ENCODE measurements at places on chromosomes 12 and 14.

DNA sequence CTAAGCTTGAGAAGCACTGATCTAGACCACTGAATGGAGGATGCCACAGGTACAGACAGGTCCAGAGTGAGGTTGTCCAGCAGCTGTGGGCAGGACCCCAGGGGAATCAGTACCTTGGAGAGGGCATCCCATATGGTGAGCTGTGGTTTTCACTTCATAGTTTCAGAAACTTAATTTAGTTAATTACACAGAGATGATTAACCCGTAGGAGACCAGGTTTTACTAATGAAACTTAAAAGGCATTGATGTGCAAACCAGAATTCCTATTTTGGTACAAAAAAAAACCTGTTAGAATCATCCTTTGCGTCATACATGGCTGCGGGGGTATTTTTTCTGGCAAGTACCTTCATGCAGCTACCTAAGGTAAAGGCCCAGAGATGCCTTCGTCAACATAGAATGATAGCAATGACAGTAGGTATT, 159.3 kb downstream of the DACT1 start:
- no peak for DNase-seq

GRCh38 chr12:11763760-11764520, 114.5 kb downstream of the ETV6 start:
- no peak for DNase-seq

DNA sequence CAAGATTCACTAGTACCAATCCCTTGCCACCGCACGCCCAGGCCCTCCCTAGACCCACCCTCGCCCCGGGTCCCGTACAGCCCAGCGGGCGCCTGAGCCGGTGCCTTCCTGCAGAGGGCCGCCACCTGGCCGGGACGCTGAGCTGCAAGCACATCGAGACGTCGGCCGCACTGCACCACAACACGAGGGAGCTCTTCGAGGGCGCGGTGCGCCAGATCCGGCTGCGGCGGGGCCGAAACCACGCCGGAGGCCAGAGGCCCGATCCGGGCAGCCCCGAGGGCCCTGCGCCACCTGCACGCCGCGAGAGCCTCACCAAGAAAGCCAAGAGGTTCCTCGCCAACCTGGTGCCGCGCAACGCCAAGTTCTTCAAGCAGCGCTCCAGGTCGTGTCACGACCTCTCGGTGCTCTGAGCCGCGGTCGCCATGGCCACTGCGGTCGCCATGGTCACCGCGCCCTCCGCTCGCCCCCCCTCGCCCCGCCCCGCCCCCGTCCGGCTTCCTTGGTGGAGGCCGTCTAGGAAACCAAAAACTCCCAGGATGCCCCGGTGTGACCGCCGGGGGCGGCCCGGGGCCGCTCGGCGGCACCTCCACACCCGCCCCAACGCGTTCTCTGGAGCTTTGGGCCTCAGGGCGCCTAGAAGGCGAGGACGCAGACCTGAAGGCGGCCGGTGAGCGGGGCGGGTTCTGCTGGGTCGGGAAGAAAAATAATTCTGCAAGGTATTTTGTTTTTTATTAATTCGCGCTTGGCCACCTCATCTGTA, 3.7 kb downstream of the REM2 start:
- DNase-seq = peak; percentile 81

- no peak for DNase-seq
Observed at GRCh38 chr12:102953221-102953620, 4.3 kb upstream of the ASCL1 start.

GRCh38 chr14:68216957-68217356, 397.4 kb downstream of the RAD51B start:
- no peak for DNase-seq

DNA sequence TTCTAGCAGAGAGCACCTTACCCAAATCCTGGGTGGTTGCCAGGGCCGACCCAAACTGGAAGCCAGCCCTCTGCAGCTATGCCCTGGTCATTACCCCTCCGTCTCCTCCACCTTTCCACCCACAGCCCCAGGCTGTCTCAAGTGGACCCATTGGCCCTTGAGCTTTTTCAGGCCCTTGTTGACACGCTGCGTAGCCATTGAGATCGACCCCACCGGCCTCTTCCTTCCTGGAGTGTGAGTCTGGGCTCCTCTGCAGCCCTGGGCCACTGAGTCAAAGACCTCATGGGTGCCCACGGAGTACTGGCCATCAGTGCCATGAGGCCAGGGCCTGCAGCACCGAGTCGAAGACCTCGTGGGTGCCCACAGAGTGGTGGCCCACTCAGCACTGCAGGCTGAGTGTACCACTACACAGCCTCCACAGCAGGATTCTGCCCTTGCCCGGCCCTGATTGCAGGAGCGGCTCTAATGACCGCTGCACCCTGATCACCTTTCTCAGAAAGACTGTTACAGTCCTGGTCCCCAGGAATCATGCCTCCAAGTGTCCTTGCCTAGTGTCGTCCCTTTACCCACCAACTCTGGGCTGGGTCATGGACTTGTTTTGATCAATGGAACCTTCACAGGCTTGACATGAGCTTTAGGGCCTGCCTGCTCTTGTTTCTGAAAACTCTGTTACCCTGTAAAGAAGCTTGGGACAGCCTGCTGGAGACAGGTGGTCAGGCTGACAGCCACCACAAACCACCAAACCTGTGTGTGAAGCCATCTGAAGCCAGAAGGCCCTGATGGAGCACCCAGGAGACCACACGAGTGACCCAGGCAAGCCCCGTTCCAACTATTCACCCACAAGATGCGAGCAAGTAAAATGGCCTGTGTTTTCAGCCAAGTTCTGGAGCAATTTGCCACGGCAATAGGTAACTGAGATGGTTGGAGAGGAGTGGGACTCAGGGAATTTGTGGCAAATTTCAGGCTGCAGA, 39.6 kb upstream of the TRAF3 start:
- no peak for DNase-seq

- no peak for DNase-seq
Observed at GRCh38 chr12:101238800-101239329, 28.8 kb upstream of the SLC5A8 start.

GRCh38 chr12:121523741-121524140, 57.1 kb downstream of the KDM2B start:
- DNase-seq = no peak

DNA sequence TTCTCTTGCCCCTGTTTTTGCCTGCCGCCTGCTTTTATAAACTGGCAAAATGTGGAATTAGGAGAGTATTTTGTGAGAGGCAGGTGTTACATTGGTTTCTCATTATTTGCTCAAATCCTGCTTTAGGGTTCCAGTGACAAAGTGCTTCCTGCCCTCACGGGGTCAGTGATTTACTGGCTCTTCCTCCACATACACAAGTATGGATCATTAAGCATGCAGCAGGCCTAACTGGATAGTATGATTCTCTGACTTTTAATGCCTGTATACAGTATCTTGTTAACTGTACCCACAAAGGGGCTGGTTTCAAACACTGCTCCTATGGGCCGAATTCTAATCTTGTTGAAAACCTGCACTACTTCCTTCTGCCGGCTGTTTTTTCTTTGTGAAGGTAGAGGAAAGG, 63.2 kb downstream of the PTCSC3 start:
- no peak for DNase-seq

DNA sequence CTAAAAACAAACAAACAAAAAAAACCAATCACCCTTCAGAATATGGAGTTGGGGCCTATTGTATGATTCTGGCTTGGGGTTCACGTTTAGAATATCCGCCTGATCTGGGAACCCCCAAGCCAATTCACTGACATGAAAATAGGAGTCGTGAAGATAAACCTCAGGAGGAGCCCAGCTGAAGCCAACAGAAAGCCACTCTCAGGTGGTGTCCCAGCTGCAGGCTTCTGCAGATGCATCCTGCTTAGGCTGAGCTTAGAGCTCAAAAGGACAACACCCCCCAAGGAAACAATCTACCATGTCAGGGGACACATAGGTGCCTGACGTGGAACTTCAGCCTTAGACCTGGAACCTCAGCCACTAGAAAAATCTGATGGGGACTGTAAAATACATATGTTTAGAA, 51.9 kb downstream of the SYNE3 start:
- DNase-seq = no peak

DNA sequence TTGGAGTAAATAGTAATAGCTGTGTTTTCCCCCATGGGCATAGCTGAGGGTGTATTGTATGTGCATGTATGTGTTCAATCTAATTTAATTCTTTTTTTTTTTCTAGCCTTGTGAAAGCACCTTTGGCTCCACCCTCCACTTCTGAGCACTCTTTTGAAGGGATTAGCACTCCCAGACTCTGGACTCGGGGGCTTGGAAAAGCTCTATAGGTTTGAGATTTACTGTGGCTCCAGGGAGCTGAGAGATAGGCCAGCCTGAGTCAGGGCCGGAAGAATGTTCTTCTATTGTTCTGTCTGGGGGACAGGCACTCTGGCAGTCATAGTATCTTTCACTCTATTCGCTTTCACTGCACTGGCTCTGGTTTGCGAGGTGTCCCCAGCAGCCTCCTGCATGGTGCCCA, 540.0 kb upstream of the TBX3 start:
- DNase-seq = no peak

DNA sequence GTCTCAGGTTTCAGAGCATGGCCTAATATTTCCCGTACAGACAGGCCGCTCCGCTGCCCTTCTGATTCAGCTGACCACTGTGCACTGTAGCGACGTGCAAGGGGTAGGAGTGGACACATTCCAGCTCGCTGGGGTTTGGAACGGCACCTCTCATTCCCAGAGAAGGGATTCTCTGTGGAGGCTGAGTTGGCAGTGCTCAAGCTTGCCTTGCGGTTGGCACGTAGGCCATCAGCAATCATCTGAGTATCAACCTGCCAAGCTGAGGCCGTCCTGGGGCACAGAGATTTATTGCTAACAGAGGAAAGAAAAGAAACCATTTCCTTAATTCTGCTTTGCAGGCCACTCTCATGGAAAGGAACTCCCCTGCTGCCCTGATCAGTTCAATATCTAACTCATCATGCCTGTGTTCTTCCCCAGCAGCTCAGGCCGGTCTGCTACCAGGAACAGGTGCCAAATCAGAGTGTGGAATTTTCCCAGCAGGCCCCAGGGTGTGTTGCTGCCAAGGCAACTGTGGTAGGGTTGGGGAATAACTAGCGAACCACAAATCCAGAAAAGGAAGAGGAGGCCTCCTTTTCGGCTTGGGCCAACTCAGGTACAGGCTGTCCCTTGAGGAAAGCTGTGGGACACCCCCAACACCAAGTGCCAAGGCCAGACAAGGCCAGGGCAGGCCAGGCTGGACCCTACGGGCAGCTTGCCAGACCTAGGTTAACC, 92.5 kb downstream of the SSPN start:
- DNase-seq = no peak

- no peak for DNase-seq
Observed at GRCh38 chr14:38389681-38390080, 133.8 kb upstream of the CLEC14A start.

DNA sequence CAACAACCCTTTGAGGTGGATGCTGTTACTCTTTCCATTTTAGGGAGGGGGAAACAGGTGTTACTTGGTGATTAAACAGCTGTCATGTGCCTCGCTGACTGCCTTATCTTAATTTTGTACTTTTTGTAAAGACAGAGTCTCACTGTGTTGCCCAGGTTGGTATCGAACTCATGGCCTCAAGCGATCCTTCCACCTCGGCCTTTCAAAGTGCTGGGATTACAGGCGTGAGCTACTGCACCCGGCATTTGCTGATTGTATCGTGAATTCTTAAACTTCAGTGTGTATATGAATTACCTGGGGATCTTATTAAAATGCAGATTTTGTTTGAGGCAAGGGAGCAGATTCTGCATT, 659 bp downstream of the PSMD9 start:
- no peak for DNase-seq

DNA sequence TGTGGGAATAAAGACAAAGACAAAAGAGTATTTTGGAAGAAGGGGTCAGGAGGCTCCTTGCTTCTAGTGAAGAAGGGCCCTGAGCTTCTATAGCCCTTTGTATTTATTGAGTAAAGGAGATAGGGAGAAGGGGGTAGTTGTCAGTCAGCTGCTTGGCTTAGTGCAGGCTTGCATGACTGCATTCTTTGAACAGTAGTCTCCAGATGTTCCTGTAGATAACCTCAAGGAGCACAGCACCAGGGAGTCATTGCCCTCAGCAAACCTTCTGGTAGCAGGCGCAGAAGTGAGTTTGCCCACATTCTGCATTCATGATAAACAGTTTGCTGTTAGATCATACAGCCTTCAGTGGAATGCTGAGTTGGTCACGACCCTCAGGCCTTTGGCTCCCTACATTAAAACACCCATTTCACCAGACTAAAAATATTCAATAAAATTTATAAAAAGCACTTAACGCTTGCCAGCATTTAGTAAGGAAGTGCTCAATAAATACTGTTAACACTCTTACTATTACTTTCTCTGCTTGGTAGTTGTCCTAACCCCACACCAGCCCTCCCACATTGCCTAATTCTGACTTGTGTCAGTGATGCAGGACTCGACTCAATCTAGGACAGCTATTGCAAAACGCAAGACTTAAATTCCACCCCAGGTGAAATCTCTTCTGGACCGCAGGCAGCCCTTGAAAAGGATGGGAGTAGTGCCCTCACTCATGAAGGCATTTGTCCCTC, 3.0 kb upstream of the DHRS4 start:
- DNase-seq = no peak

- DNase-seq = no peak
Observed at GRCh38 chr14:22606380-22606779, 8.3 kb downstream of the ABHD4 start.

DNA sequence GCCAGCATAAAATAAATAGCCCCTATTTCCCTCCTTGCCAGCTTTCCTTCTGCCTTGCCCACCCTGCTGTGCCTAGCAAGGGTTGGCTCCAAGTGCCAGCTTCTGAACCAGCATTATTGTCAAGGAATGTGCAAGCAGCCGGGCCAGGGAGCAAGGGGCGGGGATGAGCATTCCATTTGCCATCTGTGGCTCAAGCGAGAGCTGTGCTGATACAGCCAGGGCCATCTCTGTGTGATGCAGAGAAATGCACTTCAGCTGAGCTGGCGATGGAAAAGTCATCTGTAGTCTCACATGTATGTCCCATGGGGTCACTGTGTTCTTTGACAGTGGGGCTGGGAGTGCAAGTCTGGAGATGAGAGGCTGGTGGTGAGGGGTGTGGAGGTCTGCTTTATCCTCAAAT, 137.3 kb downstream of the SUDS3 start:
- DNase-seq = no peak

- DNase-seq = peak; percentile 56
Observed at GRCh38 chr14:63045234-63045611, at the start of gene KCNH5. TSS of gene KCNH5 (minus strand) at chr14:63045458. CDS start at chr14:63045186, 272 bp downstream.

DNA sequence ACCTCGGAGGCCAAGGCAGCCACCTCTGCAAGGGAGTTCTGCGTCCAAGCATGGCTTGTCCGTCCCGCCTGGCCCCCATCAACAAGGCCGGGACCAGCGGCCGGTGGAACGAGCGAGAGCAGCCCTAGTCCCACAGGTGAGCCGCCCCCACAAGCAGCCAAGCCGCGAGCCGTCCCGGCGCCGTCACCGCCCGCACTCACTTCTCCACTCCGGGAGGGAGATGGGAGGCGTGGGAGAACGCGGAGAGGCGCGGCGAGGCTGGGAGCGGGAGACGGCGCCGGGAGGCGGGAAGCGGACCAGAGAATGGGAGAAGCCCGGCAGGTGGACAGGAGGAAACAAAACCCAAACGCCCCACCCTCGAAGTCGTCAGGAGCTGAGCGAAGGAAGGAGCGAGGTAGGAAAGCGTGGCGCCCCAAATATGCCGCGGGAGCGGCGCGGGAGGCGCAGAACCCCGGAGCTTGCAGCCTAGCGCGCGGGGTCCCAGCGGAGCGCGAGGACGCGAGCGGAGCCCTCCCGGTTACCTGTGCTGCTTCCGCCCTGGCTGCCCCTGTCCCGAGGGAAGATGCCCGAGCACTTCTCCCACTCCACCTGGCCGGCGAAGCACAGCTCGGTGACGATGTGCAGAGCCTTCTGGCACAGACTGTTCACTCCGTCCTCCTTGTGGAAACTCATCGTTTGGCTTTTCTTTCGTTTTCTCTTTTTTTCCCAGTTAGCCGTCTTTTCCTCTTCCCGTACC, 600 bp downstream of the SYT10 start:
- DNase-seq = no peak
